ENCODE measurements at places on chromosomes 2 and 18.

DNA sequence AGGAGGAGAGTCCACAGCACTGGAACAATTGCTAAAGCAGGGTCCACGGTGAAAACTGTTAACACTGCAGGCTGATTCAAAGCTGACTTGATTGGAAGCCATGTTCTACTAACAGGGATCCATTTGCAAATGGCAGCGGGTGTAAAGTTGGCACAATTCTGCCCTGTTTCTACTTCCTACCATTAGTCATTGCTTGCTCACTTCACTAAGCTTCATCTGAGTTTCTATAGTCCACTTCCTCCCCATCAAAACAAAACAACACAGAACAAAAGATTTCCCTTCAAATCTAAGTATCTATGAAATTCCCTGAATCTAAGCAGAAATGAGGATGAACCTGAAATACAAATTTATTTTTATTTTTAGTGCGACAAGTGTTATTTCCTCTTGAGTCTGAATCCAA is 187.4 kb upstream of the SOX11 start:
- DNase-seq: no peak

DNA sequence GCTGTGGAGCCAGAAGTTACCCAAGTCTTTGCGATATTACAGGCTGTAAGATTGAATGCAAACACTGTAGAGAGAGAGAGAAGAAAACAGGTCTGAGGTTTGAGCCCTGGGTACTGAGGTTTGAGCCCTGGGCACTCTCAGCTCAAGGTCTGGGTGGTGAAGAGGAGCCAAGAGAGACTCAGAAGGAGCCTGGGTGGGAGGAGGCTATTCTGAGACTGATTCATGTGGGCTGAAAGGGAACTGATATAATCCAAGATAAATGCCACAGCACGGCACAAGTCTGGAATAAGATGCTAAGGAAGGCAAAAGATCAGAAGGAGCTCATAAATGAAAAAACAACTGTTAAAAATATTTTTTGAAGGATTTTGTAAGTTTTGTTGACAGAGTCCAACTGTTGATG is 407.6 kb upstream of the HS6ST1 start:
- no peak for DNase-seq

DNA sequence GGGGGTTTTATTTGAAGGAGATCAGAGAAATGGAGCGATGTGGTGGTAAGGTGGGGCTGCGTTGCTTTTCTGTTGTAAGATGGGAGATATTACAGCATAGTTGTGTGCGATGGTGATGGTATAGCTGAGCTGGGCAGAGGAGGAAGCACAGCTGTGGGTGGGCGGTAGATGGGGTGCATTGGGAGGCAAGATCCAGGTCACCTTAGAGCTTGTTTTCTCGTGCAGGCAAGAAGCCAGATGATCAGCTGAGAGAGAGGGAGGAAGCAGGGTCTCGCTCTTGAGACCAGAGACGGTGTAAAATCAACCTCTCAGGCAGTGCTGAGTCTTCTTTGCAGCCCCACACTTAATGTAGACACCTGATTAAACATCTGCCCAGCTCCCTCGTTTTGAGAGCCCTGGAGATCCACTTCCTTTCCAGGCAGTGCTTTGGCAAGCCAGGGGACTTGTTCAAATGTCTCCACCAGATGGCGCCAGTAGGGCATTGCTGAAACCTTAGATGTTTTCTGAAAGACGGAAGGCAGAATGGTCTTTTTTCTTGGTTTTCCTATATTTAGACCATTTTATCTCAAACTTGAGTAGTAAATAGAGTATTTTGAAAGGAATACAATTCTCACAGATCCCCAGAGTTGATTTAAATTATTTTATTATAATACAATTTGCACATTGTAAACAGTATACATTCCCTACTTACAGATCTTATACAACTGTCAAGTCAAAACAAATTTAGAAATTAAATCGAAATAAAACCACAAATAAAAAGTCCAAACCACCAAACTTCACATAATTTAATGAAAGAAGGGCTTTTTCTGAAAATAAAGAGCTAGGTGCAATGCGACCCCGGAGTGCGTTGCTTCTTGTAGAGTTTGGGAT is 21.1 kb upstream of the LYPD6B start:
- DNase-seq: peak; percentile 79

- DNase-seq: no peak
These were observed 738.7 kb upstream of the LRRTM4 start for GRCh38 chr2:78260861-78261260.

DNA sequence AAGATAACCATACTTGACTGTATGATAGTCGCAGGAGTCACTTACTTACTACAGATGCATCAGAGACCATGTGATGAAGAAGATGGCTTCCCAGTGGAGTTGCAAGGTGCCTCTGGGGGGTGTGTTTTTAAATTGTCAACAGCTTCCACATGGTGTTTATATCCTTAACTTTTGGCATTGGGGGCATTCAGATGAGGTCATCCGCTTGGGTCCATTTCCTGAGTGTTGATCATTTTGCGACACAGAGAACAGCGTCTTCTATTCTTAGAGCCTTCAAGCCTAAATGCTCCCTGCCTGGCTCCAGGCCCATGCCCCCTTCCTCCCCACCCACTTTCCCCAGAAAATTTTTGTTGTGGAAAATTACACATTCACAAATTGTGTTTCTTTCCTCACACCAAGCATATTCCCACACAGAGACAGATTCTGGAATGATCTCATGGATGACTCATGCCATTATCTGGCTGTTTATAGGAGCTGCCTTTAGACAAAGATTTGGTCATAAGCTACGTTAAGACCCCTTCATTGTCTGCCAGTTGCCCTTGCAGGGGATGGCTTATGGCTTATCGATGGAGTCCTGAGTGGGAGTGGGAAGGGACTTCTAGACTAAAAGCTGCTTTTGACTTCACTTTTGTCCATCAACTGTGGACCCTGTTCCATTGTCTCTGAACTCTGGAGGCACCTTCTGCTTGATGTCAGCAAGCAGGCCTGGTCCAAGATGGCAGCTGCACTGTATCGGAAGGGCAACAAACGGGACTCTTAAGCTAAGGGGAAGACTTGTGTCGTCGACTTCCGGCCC is 91.8 kb downstream of the CABLES1 start:
- peak; percentile 35 for DNase-seq

DNA sequence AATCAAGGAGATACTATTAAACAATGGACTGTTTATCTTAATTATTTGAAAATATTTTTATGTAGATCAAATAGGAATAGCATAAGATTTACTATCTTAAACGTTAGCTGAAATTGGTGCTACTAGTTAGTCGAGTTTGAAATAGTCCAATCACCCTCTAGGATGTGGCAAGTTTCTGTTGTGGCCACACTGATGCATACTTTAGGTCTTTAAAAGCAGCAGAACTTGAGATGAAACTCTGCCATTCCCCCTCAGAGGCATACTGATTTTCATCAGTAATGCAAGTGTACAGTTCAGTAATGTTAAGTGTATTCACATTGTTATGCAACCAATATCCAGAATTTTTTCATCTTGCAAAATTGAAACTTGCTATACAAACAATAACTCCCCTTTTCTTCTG is 151.8 kb downstream of the SLC4A10 start:
- DNase-seq: no peak

GRCh38 chr2:27185331-27186026 is 26.4 kb upstream of the ATRAID start:
- DNase-seq: no peak

DNA sequence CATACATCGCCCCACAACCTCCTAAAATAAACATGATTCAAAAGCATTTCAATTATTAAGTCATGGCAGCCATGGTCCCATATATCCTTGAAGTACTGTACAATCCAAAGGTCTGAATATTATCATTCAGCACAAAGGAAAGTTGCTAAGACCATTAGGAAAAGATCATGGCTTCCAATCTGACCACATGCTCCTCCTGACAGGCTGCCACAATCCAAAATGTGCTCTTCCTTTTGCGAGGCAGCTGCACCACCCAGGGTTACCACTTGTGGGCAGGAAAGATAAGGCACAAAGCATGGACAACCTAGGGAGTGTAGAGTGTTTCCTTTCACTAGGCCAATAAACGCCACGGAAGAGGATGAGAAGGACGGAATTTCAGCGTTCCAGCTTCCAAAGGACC is 5.4 kb downstream of the BOLA3 start:
- DNase-seq: peak; percentile 12

DNA sequence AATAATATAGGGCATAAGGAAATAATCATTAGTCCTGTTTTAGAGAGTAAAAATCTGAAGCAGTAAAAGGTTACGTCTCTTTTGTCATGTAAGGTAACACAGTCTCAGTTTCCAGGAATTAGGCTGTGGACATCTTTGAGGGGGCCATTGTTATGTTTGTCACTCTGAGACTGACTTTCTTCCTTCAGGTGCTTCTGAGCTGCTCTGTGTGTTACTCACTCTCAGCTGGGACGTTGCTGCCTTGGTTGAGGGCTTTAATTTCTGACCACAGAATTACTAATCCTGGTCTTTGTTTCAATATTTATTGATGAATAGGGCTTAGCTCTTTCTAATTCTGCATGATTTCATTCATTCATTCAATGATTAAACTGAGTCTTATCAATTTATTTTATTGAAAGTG is 55.9 kb upstream of the SLC38A11 start:
- no peak for DNase-seq

DNA sequence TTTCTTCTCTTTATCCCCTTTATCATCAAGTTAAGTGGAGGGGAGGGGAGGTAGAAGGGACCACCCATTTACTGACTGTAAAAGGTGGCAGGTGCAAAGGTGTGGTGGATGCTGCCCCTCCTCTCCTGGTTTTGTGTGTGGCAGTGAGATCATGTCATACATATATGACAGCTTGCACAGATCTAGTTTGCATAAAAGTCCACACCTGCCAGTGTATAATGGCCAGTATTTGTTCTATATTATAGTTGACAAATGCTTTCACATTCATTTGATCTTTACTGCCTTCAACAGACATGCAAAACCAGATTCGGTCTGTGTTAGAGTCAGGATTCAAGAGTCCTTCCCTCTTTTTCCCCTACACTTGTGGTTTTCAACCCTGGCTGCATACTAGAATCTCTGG is 55.1 kb downstream of the TGFA start:
- DNase-seq: no peak

DNA sequence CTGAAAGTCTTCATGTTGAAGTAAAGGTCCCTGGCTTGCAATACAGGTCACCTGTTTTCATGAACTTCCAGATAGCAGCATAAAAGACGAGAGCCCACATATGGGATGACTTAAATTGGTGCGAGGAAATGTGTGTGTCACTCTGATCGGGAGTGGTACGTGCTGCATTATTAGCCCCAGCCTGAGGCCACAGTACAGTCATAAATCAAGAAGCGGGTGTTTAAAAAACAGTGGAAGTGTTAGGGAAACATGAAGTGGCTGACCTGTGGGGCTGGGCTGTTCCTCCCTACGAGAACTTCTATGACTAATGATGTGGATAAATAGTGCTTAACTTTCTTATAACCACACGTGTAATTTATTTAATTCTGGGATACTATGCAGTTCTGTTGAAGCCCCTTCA is 24.4 kb downstream of the RDH14 start:
- peak; percentile 47 for DNase-seq

GRCh38 chr2:238816291-238816690 is 31.6 kb upstream of the TWIST2 start:
- no peak for DNase-seq

- no peak for DNase-seq
These were observed 13.9 kb upstream of the SULT1C4 start for GRCh38 chr2:108363908-108364225.

DNA sequence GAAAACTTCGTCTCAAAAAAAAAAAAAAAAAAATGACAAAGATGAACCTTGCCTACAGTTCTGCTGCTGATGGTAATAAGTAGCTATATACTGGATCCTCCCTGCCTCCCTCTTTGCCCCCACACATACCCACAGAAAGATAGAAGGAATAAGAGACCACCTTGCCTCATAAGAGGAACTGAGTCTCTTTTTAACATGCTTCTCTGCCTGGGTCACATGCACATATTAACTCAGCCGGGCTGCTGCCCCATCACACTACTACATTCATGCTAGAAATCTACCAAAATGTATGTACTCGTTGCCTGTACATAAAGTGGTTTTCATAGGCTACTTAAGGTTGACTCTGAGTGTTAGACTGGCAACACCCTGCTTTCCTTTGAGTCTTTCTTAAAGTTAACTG is 78.9 kb upstream of the B3GNT2 start:
- DNase-seq: no peak

DNA sequence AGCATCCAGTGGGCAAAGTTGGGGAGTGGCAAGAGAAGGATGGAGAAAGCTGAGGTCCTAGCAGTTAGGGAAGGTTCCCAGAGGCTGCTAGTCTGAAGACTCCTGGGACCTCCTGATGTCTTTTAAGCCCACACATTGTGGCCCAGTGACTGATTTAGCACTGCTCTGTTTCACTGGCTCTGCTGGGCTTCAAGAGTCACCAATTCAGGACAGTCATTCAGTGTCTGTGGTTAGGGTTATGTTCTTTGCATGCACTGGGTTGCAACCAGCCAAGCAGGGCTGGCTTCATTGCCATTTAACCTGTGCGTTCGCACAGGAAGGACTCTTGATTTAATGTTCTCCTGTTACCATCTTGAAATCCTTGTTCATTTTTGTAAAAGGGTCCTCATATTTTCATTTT is 199.2 kb downstream of the ICOS start:
- no peak for DNase-seq

DNA sequence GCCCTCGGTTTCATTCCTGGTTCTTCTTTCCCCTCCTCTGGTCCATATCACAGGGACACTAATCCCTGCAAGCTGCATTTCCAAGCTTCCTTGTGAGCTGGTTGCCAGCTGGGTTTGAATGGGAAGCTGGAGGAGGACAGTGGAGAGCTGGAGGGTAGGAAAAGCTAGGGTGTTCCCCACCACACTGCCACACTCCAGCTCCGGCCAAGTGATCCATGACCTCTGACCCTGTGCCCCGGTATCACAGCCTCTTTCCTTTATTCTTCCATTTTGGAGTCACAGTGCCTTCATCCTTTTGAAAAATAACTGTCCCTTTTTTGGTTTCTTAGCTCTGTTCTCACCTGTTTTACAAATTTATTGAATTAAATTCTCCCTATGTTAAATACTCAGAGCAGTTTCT is 13.1 kb upstream of the NR4A2 start:
- no peak for DNase-seq

- no peak for DNase-seq
These were observed 597.0 kb upstream of the NRXN1 start for GRCh38 chr2:51628917-51629316.

DNA sequence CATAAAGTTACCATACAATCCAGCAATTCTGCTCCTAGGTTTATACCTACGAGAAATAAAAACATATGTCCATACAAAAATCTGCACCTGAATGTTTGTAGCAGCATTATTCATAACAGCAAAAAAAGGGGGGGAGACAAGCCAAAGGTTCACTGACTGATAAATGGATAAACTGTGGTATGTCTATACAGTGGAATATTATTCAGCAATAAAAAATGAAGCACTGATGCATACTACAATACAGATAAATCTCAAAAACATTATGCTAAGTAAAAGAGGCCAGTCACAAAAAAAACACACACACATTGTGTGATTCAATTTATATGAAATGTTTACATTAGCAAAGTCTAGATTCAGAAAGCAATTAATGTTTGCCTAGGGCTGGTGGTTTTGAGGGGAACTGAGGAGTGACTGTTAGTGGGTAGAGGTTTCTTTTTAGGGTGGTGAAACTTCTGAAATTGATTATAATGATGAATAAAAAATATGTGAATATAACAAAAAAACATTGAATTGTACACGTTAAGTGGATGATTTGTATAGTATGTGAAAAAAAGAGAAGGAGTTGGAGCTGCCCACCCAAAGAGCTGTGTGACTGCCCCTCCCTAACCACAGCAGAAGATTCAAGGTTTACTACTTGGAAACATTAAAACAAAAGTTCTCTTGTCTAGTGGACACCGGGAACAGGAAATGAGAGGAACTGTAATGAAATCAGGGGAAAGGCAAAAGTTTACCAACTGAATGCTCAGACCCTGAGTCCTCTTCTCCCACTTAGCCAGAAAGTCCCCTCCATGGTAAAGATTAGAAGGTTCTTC is 13.4 kb downstream of the COLEC12 start:
- DNase-seq: no peak

GRCh38 chr18:9101730-9102507 is 580 bp upstream of the NDUFV2 start:
- DNase-seq: peak; percentile 26

Measured in MCF 10A (cell line).